ENCODE measurements at places on chromosomes 7 and 10.

GRCh38 chr7:101586078-101586905 lies 42.8 kb downstream of the MYL10 start:
- DNase-seq: no peak

GRCh38 chr7:77209479-77210139 lies 10.0 kb upstream of the FGL2 start:
- DNase-seq: no peak

DNA sequence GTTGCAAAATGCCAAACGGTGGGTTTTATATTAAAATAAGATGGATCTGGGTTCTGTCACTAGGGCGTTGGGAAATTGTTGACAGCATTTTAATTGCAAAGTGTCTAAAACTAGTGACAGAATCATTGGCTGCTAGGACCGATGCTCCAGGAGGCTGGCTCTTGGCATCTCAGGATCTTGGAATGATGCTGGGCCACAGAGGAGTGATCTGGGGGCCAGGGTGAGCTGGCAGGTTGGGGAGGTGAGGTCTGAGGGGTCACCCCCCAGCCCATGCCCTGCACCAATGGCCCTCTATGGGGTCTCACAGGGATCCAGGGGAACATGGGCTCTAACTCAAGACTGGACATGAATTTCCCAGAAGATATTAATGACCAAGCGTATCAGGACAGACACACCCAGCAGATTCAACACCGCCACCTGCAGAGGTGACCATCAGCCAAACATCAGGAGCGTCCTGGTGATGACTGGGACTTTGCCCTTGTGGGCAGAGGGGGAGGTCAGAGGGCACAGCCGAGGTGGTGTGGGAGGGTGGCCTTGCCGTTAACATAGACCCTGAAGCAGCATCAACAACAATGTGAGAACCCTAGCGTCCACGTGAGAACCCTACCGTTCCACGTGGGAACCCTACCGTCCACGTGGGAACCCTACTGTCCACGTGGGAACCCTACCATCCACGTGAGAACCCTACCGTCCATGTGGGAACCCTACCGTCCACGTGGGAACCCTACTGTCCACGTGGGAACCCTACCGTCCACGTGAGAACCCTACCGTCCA lies 89.0 kb upstream of the PPP2R2D start:
- no peak for DNase-seq

DNA sequence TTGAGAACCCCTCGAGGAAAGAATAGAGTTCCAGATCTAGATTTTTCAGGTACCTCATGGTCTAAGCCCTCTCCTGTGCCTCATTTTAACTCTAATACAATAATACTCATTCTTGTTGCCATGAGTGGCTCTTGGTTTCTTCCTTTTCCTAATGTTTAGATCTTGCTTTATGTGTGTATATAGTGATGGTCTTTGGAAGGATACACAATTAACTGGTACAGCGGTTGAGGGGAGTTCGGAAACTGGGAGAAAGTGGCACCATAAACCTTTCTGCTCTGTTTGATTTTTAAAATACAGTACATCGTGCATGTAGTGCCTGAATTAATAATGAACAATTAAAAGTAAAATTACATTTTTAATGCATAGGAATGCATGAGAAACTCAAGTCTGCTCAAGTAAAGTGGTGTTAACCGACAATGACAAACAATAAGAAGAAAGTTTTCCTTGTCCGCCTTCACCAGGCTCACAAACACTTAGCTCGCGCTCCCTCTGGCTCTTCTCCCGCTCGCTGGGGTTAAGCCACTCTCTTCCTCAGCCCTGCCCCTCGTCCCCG lies 386 bp upstream of the EIF4EBP2 start:
- DNase-seq: no peak

- DNase-seq: no peak
Observed at GRCh38 chr7:114930829-114931655, 9.1 kb downstream of the MDFIC start.

DNA sequence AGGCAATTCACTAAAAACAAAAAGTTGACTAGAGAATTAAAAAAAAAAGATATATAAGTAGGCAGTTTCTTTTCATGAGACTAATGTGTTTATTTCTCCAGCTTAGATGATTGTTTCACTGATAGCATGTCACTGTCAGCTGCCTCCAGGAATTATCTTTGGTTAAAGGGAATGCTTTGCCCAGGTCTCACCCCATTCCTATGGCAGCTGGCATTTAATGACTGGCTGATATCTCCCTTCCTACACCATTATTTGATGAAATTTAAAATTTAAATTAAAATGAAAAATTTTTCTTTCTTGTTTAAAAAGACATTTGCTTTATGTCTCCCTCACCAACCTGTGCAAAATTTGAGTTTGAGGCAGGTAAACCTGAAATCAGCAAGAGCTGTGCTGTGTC lies 214.5 kb upstream of the PRSS1 start:
- DNase-seq: no peak

GRCh38 chr7:102721-103120 lies 89.7 kb upstream of the FAM20C start:
- no peak for DNase-seq

DNA sequence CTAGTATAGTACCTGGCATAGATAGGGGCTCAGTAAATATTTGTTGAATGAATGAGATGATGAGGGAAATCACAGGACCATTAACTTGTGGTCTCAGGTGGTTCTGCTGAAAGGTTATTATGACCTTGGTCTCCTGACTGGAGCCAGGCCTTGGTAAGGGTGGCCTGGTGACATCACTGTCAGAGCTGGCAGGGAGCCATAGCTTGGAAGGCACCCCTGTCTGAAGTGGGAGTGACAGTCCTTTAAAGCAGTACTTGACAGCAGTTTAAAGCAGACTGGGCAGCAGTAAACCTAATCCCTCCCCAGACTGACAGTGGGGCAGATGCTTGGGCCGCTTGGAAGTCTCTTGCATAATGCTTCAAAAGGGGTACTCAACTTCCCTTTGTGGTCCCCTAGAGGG lies 13.4 kb downstream of the DPCD start:
- no peak for DNase-seq

DNA sequence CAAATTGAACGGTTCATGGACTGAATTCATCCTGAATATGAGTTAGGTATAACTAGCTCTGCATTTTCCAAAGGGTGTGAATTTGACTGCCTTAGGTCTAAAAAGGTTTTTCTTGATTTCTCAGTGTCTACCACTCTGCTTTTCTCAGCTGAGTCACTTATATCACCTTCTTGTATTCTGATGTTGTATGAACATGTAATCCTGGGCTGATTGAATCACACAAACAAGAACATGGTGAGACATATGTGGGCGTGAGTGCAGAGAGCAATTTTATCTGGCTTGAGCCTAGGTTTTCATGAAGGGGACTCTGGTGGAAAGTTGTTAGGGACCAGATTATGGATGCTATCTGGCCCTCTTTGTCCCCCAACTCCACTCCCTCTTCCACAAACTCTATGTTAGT lies 239.8 kb downstream of the SUGCT start:
- no peak for DNase-seq

DNA sequence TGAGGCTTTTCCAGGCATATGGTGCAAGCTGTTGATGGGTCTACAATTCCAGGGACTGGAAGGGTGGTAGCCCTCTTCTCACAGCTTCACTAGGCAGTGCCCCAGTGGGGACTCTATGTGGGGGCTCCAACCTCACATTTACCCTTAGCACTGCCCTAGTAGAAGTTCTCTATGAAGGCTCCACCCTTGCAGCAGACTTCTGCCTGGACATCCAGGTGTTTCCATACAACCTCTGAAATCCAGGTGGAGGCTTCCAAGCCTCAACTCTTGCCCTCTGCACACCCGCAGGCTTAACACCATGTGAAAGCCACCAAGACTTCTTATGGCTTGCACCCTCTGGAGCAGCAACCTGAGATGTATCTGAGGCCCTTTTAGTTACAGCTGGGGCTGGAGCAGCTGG lies 87.8 kb downstream of the ZNF777 start:
- no peak for DNase-seq

- DNase-seq: no peak
Observed at GRCh38 chr7:155182406-155182970, 112.4 kb downstream of the HTR5A start.

- no peak for DNase-seq
Observed at GRCh38 chr7:102272075-102272916, 14.4 kb upstream of the SH2B2 start.

DNA sequence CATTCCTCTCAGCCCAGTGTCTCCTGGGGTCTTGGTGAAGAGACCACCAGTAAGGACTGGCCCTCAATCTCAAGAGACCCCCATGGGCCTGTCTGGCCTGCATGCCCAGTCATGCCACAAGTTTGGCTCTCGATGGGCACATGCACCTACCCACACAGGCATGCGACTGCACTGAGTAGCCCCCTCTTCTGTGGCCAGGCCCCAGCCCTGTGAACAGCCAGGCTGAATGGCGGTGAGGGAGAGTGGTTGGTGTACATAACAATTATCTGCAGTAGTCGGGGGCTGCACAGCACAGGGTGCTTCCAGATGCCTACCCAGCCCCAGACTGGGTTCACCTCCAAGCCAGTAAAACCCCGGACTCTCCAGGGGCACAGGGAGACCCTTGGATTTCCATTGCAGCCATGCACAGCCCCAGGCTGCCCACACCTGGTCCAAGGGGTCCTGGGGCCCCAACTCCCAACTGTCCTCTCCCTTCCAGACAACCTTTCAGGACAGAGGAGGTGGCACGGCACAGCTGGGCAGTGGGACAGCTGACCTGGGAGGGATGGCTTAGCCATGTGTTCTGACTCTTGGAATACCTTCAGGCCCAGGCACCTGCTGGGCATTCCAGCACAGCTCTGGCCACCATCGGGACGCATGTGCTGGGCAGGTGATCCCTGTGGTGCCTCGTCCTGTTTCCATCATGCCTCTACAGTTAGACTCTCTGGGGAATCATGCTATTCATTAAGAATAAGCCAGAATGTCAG lies 21.0 kb upstream of the CSGALNACT2 start:
- no peak for DNase-seq

GRCh38 chr10:65550761-65551160 lies 1375.1 kb upstream of the LRRTM3 start:
- DNase-seq: no peak

GRCh38 chr7:97801108-97801507 lies 69.2 kb downstream of the TAC1 start:
- DNase-seq: no peak

- no peak for DNase-seq
Observed at GRCh38 chr10:88138319-88138848, 275.0 kb downstream of the PTEN start.

- no peak for DNase-seq
Observed at GRCh38 chr10:93680412-93681047, 21.9 kb downstream of the FRA10AC1 start.

- DNase-seq: no peak
Observed at GRCh38 chr10:88062798-88063472, 199.5 kb downstream of the PTEN start.

DNA sequence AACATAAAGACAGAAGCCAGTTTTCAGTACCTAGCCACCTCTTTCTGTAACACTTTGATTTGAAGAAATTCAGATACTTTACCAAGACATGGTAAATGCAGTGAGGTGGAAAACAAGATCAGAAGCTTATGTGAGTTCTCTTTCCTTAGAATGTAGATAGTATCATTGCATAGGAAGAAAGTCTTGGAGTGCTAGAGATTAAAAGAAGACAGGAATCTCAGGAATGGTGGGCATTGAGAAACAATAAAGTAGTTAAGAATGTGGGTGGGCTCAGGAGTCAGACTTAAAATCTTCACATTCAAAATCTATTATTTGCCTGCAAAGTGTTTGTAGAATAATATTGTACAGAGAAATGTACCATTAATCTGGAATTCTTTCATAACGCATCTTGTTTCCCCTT lies 58.9 kb downstream of the POLL start:
- no peak for DNase-seq

DNA sequence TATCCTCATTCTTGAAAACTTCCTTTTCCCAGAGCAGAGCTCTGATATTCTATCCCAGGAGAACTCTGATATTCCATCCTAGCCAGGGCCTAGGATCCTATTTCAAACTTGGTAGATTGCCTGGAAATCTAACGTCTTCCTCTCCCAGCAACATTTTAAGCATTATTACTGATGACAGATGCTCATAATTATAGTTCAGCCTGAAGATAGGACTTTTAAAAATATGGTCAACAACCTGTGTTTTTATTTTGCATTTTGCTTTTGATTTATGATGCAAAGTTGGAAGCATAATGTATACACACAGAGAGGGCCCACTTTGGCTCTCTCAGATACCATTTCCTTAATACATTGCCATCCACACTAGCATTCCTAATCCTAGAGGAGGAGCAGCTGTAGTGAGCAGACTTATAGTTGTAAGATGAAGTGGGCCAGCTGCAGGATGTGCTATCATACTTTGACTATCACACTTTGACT lies 457.4 kb upstream of the TPK1 start:
- DNase-seq: no peak

- no peak for DNase-seq
Observed at GRCh38 chr7:158295966-158296797, 291.4 kb downstream of the PTPRN2 start.

DNA sequence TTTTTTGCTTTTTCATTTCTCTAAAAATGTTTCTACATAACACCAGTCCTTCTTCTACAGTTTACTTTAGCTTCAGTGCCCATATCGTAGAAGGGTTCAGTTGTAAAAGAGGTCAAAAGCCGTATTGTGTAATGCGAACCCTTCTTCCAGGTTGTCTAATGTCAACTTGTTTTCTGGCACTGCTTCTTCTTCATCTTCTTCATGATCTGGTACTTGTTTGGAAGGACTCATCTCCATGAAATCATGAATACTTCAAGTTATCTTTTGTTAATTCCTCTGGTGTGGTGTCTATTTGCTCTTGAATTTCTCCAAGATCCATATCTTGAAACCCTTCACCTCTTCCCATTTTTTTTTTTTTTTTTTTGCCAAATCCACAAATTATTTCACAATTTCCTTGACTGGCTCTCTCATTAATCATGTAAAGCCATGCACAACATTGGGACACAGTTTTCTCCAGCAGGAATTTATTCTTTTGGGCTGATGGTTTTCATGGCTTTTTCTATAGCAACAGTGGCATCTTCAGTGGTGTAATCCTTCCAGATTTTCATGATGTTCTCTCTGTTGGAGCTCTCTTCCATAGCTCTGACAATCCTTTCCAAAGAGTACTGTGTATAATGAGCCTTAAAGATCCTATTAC lies 85.1 kb downstream of the CPED1 start:
- DNase-seq: no peak

GRCh38 chr10:103736763-103737162 lies 118.6 kb downstream of the SH3PXD2A start:
- DNase-seq: no peak

DNA sequence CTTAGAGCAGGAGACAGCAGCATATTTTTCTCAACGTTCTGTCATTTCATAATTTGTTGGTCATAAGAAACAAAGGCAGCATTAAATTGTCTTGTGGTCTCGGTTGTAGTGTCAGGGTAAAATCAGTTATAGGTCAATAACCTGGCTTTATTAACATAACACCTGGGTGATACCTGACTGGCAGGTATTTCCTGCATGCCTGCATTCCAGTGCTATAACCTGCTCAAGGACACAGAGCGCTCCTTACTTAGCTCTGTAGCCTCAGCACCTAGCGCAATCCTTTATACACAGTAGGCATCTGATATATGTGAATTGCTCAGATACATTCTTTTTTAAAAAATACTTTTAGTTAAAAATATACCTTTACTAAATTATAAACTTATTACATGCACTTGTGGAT lies 38.9 kb upstream of the PRKG1 start:
- no peak for DNase-seq
